Foreskin fibroblast (primary cell): ENCODE measurements at places on chromosomes 6 and 20.

DNA sequence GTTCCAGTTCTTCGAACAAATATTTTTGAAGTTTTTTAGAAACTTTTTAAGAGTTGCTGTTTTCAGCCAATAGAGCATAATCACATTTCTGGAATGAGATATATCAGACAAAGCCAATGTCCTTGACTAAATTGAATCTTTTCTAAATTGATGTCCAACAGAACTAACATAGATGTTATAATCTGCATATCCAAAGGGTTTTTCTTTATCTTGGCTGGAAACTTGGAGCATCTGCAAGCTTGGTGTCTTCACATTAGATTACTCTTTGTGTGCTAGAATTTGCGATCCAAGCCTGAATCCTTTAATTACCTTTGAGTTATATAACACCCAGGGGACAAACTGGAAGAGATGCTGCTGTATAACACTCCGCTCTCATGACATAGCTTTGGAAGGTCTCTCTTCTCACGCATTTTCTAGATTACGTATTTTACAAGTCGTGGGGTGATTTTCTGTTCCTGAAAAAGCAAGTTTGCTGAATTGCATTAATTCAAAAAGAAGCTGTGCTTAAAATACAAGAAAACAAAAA is 64.4 kb upstream of the FUCA2 start:
- DNase-seq = no peak

GRCh38 chr6:148538261-148539190 is 195.9 kb downstream of the SASH1 start:
- DNase-seq = peak; percentile 71

DNA sequence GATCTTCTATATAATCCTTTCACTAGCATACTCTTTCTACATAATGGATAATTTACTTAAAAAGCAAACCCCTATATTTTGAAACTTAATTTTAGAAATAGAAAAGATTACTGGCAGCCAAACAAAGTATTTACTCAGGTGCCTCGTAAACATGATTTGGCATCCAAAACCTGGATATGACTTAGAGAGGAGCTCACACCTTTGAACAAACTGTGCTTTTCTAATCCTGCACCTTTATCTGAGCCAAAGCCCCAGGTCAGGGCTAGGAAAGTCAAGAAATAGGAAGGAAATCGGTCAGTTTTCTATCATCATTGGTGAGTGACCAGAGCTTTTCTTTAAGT is 170.9 kb downstream of the PHF3 start:
- no peak for DNase-seq

DNA sequence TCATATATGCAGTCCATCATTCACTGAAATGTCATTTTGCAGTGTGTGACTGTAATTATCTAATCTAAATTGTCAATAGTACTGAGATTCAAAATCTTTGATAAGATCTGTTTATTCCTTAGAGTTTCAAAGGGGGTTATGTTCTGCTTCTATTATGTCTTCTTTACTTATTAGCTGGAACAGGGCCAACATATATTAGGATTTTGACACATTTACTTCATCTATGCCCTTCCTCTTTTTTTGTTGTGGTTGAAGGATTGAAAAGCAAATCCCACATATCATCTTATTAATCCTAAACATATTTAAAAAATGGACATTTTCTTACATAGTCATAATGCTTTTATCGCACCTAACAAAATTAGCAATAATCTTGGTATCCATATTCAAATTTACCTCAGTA is 30.3 kb upstream of the MAS1 start:
- DNase-seq = no peak

DNA sequence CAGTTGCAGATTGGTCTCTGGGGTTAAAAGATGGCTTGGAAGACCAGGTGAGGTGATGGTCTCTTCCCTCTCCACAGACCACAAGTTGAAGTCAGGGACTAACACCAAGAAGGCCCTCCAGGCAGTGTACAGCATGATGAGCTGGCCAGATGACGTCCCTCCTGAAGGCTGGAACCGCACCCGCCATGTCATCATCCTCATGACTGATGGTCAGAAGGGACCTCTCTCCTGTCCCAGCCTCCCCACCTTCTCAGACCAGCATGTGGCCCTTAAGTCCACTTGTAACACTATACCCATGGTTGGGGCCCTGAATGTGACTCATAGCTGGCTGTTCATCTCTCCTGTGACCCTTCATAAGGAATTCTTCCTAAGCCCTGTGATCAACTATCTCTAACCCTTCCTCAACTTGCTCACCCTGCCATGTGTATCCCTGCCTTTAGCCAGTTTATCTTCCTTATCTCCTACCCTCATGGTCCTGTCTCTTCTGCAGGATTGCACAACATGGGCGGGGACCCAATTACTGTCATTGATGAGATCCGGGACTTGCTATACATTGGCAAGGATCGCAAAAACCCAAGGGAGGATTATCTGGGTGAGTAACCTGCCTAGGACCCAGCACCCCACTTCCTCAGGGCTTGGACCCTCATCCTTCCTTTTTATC is 3.0 kb downstream of the CFB start:
- peak; percentile 33 for DNase-seq
